ENCODE measurements at places on chromosomes 2 and 18.
A peak's percentile ranks its signal among the peaks of the same experiment; 100 is the strongest.

GRCh38 chr2:144042751-144043150, 477.2 kb downstream of the ZEB2 start:
- DNase-seq = peak; percentile 68

- no peak for DNase-seq
Observed at GRCh38 chr2:234953116-234954031, 1.6 kb downstream of the SH3BP4 start.

DNA sequence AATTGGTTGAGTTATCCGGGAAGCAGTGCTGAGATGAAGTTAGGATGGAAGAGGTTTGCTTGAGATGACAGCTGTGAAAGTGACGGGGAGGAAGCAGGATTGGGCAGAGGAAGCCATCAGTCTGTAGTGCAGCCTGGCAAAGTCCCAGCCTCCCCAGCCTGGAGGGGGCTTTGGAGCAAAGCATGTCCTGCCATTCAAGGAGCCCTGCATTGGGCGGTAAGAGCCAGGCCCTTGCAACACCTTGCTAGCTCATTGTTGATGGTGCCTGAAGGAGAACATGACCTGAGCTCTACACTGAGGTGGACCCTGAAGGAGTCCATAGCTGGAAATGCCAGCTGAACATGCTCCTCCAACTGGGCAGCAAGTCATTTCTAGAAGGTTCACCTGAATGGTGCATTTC, 228.9 kb downstream of the ACKR3 start:
- no peak for DNase-seq

DNA sequence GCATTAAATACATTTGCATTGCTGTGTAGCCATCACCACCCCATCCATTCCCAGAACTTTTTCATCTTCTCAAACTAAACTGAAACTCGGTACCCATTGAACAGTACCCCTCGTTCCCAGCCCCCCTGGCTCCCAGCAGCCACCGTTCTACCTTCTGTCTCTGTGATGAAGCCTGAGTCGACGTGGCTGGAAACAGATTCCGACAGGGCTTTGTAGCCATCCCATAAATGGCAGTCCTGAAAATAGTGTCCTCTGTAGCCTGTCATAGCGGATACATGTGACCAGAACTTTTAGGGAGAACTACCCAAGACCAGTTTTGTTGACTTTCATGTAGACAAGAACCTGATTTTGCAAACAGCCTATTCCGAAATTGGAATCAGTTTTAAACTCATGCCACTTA, 59.1 kb downstream of the TSHZ1 start:
- DNase-seq = peak; percentile 40

DNA sequence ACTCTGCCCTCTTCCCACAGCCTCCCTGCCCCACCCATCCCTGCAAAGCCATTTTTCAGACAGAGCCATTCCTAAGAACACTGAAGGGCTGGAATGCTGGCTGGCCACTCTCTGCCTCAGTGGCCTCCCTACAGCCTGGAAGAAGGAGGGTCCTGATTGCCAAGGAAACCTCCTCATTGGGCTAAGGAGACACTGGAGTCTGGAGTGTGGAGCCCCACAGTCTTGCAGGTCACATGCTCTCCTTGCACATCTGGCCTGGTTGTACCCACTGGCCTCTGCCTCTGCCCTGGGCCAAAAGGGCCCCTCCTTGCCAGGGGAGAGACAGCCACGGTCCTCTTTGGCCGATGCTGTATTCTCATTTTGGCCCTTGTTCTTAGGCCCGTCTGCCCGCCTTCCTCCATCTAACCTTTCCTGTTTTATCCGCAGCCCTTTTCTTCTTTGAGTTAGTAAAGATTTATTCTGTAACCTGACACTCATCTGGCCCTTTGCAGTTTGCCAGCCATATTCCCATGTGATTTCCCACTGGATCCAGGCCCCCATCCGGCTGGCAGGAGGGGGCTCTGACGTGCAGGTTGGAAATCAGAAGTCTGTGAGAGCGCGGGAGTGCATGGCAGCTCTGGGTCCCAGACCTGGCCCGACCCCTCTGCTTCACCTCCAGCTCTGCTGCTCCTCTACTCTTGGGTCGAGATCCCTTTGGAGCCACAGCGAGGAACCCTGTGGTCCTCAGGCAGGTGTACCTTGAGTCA, 11.0 kb upstream of the CATIP start:
- peak; percentile 9 for DNase-seq

- no peak for DNase-seq
Observed at GRCh38 chr2:26246818-26247217, 2.1 kb downstream of the HADHB start.

GRCh38 chr18:79532313-79533007, 136.7 kb downstream of the NFATC1 start:
- DNase-seq = peak; percentile 7

DNA sequence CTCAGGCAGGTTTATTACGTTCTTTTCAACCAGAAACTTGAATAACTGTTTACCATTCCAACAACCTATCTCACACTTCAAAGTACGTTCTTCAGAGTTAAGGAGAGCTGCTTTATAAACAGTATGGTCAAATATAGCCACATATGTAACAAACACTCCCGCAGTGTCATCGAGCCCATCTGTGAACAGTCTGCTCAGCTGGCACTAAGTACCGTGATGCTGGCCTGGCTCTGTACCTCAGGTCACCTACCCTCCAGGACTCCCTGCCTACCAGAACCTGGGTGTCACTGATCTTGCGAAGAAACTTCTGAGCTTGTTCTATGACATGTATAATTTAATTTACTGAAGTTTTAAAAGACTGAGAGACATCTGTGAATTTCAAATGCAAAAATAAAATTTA, 71.4 kb downstream of the SEPTIN10 start:
- DNase-seq = no peak

GRCh38 chr18:55780586-55781071, 192.6 kb upstream of the TCF4 start:
- DNase-seq = no peak

DNA sequence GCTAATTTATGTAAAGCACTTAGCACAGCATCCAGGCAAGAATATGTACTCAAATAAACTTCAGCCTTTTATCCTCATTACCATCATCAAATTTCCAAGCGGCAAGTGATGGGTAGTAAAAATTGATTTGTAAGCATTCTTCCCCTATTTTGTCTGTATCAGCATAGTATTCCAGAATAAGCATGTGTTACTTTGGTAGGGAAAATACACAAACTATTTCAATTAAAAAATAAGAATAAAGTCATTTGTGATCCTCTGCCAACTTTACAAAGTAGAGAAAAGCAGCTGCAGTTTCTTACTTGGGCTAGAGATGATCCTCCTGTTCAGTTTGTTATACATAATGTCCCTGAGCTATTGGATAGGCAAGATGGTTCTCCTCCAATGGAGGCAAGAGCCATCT, 493.2 kb downstream of the ZEB2 start:
- DNase-seq = peak; percentile 11

DNA sequence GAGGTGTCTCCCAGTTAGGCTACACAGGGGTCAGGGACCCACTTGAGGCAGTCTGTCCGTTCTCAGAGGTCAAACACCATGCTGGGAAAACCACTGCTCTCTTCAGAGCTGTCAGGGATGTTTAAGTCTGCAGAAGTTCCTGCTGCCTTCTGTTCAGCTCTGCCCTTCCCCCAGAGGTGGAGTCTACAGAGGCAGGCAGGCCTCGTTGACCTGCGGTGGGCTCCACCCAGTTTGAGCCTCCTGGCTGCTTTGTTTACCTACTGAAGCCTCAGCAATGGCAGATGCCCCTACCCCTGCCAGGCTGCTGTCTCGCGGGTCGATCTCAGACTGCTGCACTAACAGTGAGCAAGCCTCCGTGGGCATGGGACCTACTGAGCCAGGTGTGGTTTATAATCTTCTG, 346.3 kb downstream of the CELF4 start:
- DNase-seq = no peak

DNA sequence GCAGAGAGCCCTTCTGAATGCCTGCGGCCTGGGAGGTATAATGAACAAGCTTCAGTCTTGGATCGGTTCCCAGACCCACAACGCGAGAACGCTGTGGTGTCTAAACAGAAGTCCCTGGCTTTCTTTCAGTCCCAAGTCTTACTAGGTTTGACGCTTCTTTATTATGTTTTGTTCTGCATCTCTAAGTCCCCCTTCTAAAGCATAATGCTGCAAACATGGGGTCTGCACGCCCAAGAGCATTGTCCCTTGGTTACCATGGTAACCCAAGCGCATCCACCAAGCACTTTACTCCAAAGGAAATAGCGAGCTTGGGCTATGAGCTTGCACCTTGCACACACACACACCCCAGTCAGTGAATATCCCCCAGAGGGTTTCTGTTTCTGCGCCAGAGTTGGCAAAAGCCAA, 193.7 kb downstream of the INO80D start:
- DNase-seq = peak; percentile 6

- no peak for DNase-seq
Observed at GRCh38 chr18:41829647-41830516, 125.2 kb upstream of the PIK3C3 start.

GRCh38 chr18:78056011-78056410, 806.4 kb downstream of the GALR1 start:
- no peak for DNase-seq

- no peak for DNase-seq
Observed at GRCh38 chr2:224909885-224910573, 132.2 kb downstream of the DOCK10 start.

DNA sequence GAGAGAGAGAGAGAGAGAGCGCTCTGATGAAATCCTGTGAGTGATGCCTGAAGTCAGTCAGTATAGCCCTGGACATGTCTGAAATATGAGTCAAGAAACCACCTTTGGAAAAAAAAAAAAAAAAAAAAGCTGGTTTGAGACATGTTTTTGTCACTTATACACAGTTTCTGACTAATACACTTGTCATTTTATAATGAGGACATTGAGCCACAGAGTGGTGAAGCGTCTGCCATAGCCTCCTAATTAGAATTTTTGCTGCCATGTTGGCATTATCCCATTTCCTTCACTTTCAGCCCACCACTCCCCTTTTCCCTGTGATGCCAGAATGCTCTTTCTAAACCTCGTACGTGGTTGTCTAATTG, 15.7 kb upstream of the MYO3B start:
- no peak for DNase-seq

- DNase-seq = no peak
Observed at GRCh38 chr2:182048088-182048487, 62.4 kb downstream of the PPP1R1C start.

DNA sequence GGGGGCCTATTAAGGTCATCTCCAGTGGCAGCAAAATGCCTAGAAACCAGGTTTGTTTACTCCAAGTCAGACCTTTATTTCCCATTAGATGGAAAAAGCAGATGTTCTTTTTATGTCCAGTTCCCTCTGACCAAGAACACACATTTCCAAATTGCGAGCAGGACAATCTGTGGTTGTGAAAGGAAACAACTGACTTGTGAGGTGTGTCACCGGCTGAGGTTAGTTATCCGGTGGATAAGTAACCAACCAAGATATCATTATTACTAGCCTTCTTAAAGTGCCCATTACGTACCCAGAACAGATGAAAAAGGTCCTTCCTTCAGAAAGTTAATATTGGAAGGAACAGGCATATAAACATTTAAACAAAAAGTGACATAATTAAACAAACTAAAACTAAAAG, 112.9 kb downstream of the THADA start:
- DNase-seq = no peak

- DNase-seq = no peak
Observed at GRCh38 chr2:2024751-2025481, 280.6 kb upstream of the PXDN start.

GRCh38 chr2:166375736-166376487, at the start of gene SCN9A:
Gene SCN9A, minus strand, starts transcription at chr2:166375944. Its CDS starts 64,188 bp downstream, at chr2:166311756.
- peak; percentile 87 for DNase-seq

- DNase-seq = no peak
Observed at GRCh38 chr2:206432193-206433082, 10.9 kb upstream of the ADAM23 start.

DNA sequence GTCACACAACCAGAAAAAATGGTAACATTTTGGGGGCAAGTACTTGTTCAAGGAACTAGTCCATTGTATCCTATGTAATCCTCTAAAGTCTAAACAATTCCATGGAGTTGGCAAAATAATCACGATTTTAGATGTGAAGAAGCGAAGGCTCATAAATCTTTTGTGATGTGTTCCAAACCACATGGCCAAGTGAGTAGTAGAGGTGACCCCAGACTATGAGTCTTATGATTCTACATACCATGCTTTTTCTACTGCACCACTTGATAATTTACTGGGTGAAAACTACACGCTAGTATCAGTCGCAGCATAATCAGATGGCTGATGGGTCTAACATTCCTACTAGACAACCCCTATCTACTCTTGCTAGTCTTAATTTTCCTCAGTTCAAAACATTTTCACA, 371.4 kb downstream of the OSR1 start:
- DNase-seq = no peak

- DNase-seq = no peak
Observed at GRCh38 chr18:9001209-9001608, 101.3 kb upstream of the NDUFV2 start.

GRCh38 chr2:80496775-80497174, 192.2 kb upstream of the LRRTM1 start:
- no peak for DNase-seq

DNA sequence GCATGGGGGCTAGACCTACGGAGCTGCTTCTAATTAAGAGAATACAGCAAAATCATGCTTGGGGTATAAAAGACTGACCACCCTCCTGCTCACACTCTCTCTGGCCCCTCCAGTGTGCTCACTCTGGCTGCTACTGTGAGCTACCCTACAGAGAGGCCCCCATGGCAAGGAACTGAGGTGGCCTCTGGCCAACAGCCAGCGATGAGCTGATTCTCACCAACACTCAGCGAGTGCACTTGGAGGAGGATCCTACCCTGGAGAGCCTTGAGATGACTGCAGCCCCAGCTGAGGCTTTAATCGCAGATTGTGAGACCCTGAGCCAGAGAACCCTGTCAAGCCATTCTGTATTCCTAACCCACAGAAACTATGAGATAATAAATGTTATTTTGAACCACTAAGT, 88.2 kb downstream of the GFPT1 start:
- no peak for DNase-seq

DNA sequence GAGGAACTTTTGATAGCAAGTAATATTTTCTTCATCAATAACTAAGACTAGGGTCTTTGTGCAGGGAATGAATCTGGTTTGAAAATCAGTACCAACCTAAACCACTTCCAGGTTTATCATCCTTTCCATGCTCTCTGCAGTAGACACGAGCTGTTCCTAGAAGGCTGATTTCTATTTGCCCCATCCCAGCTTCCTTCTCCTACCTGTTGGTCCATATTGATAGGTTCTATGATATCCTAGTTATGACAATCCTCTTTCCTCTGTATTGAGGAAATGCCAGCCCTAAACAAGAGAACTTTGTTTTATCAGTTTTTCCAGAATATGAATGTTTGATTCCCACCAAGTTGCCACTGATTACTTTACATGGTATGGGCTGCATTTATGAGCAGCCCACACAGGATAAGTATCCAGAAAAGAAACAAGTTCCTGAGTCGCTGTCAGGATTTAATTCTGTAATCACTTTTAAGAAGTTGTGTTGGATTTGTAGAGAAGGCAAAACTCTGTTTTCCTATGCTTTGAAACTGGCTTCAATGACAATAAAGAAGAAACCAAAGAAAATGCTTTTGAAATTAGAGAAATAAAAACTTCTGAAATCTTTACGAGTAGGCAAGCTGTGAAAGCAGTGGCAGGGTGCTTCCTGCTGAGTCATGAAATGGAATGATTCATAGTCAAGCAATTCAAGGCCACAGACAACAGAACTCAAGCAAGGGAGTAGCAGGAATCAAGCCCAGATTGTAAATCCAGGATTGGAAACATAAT, 37.3 kb upstream of the TANK start:
- DNase-seq = no peak

All from NCI-H524 (cell line).